Urinary bladder (tissue), 4 donors: ENCODE measurements at places on chromosomes 2 and 18.
A peak's percentile ranks its signal among the peaks of the same experiment; 100 is the strongest.

DNA sequence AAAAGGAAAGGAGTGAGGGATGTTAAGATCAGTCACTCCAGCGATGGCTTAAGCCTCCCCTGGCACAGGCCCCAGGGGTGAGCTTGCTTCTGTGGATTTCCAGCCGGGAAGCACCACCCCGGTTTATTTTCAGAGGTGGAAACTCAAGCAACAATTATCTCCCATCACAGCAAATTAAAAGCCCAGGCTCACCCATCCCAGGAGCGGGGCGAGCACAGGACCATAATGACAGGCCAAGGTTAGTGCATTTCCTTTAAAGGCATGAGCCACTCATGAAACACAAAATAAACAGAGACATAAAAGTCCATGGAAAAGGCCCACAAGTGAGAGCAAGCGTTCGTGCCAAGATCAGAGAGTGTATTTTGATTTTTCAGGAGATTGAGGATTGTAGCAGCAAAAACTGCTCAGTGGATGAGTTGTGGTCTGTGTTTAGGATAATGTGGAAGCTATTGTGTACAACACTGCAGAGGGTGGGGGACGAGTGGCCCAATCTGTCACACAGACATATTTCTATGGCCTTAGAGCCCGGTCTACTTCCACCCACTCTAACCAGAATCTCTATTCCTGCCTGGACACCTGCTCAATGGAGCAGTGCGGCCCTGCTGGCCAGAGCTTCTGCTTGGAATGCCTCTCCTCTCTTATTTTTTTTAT lies 111.4 kb upstream of the CDC42EP3 start:
- no peak for DNase-seq

DNA sequence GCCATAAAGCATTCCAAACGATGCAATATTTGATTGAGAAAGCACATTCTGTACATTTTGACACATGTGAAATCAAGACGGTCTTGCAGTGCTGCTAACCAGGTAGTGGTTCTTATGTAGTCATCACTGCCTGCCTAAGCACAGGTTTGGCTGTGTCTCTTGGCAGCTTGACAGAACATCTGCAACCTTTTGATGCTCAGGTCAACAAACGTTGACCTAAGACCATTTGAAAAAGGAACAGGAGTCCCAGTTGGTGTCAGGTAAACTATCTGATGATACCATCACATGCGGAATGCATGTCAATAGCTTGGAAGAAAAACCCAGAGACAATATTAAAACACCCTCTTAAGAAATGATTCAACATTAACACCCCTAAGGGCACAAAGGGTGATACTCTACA lies 80.7 kb downstream of the L3MBTL4 start:
- DNase-seq = no peak

GRCh38 chr2:10204326-10205161 lies 82.0 kb downstream of the RRM2 start:
- no peak for DNase-seq

- no peak for DNase-seq
Measured at GRCh38 chr2:26989156-26989555, 18.7 kb downstream of the MAPRE3 start.

GRCh38 chr2:241191081-241191480 lies 2.6 kb downstream of the ANO7 start:
- DNase-seq = no peak

DNA sequence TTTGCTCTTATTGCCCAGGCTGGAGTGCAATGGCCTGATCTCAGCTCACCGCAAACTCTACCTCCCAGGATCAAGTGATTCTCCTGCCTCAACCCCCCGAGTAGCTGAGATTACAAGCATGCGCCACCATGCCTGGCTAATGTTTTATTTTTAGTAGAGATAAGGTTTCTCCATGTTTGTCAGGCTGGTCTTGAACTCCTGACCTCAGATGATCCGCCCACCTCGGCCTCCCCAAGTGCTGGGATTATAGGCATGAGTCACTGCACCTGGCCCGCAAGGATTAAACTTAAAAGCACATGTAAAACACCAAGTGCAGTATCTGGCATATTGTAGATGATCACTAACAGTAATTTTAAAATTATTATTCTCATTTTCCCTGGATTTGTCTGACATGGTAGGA lies 72.9 kb downstream of the C1QL2 start:
- no peak for DNase-seq

DNA sequence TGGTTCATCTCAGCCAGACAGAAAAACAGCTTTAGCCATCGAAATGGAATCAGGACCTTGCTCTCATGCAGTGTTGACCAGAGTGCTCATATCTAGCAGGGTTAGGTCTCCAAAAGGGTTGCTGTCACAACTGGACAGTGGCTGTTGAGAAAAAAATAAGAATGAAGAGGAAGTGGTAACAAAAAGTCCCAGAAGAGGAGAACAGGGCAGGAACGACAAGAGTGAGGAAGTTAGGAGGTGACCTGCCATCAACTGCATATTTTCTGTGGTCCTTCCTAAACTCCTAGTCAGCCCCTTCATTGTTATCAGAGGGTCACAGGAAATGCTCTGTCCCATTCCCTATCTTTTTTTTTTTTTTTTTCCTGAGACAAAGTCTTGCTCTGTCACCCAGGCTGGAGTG lies 188.1 kb upstream of the LINC00305 start:
- DNase-seq = no peak

DNA sequence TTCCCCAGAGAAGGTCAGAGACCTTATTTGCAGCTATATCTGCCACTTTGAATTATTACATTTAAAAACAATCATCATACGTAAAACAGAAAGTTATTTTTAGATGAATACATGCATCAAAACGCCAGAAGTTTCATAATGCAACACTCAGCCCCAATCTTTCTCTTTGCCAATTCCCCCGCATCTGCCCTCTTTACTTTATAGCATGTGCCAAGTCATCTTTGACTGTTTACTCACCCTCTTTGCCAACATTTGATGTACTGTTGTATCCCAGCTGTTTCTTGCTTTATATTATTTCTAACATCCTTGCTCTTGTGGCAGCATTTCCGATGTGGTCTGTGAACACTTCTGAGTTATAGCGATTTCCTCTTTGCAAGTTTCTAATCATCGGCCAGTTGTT lies 86.2 kb downstream of the CRIM1 start:
- no peak for DNase-seq

DNA sequence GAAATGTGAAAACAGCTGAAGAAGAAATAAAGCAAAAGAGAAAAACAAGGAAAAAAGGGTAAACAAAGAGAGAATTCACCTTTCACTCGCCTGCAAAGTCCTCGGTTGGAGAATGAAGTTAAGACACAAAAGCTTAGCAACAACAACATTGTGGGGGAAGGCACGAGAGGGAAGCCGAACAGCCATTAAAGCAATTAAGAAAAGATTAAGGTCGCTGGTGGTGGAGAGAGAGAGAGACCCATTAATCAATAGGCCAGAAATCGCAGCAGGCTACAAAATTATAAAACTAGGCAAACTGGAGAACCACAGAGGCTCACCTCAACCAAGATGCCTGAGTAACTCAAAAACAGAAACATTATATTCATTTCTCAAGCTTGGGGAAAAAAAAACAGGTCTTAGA lies 120.0 kb upstream of the SIX3 start:
- DNase-seq = no peak

GRCh38 chr2:168002021-168002553 lies 245.3 kb downstream of the STK39 start:
- no peak for DNase-seq

DNA sequence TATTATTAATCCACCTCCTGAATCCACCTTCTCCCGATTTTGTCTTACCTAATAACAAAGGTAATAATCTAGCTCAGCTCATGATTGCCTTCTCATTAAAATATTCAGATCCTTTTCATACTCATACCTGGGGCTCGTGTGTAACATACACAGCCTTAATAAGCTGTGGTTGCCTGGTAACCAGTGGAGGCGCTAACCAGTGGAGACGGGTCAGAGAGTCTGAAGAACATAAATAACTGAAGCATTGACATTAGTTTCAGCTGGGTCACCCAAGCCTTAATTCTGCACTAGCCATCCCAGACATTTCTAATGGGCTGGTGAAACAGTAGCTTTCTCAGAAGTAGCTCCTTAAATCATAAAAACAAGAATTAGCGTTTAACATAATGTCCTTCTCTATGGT lies 14.8 kb upstream of the DTNA start:
- DNase-seq = no peak

GRCh38 chr2:65432227-65433190 lies at the start of gene SPRED2:
Gene SPRED2, minus strand, starts transcription at chr2:65432599. Its CDS starts 612 bp downstream, at chr2:65431987.
- DNase-seq = peak; percentile 94

- DNase-seq = no peak
Measured at GRCh38 chr2:45334205-45334604, 276.9 kb downstream of the SRBD1 start.

DNA sequence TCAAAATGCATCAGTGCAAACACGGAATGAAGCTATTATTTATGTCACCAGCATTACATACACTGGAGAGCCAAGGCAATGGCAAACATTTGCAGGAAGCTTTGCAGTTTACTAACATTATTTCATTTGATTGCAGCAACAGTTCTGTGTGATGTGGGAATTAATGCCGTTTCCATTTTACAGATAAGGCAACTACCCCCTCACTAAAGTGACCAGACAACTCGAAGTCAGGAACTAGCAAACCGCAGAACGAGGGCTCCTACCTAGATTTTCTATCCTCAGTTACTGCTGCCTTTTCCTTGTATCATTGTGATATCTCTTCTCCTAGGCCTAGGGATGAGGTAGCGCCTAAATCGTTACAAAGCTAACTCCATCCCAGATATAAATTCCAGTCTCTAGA lies 85.5 kb downstream of the COLEC12 start:
- DNase-seq = no peak

- DNase-seq = no peak
Measured at GRCh38 chr2:9473308-9473984, 905 bp upstream of the IAH1 start.

DNA sequence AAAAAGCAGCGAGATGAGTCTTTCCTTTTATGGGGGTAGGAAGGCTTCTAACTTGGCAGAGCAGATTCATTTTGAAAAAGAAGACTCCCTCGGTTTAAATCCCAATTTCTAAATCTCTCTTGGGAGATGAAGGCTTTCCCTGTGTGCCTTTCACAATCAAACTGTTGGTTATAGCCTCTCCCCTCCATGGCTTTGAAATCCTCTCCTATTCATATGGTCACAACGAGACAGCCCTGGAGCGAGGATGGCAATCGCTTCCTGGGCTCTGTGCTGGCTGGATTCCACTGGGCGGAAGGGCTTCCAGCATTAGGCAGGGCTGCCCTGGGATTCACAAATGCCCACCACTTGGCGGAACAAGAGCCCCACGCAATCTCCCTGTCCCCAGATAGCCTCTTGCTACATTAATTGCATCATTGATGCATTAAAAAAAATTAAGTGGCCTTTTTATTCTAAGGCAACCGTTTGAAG lies 1.6 kb downstream of the CAVIN2 start:
- no peak for DNase-seq

DNA sequence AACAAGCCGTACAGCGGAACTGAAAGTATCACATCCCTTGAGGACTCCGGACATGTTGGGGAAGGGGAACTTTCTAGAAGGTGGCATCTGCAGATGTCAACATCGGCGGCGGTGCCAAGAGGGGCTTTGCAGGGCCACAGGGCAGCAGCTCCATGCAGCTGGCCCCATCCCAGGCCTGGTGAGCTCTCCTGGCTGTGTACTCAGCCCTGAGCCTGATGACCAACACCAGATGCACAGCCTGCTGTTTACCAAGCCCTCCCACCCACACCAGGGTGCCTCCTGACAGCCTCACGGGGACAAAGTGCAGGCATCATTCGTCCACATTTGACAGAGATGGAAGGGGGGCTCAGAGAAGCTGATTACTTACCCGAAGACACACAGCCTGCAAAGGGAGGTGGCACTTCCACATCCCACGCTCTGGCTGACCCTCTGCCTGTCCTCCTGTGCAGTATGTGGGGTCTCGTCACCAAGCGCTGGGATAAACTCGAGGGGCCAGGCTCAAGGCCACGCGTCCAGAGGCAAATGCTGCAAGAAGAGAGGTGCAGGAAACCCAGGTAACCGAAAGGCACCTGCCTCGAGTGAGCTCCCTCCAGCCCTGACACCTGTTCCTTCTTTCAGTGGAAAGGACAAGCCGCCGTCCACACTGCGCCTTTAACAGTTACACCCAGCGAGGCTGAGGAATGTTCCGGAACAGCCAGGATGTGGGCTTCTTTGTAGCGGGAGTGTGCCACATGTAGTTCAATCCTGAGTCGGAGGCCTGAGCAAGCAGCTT lies 69.0 kb upstream of the ASAP2 start:
- no peak for DNase-seq

DNA sequence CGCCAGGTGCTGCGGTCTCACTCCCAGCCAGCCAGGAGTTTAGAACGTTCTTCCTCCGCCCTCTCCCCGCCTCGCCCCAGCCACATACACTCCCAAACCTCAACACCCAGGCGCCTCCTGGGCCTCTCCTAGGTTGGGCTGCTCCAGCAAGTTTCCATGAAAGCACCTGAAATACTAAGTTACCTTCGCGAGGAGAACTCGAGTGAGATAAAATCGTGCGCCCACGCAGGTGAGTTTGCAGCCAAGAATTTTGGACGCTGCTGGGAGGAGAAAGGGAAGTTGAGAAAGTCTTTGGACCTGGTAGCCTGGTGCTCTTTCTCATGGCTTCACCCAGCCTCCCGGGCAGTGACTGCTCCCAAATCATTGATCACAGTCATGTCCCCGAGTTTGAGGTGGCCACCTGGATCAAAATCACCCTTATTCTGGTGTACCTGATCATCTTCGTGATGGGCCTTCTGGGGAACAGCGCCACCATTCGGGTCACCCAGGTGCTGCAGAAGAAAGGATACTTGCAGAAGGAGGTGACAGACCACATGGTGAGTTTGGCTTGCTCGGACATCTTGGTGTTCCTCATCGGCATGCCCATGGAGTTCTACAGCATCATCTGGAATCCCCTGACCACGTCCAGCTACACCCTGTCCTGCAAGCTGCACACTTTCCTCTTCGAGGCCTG lies at the start of gene GPR39:
GPR39 (plus strand) TSS at position 83 of the 673 bp plus-strand sequence.
- DNase-seq = no peak

DNA sequence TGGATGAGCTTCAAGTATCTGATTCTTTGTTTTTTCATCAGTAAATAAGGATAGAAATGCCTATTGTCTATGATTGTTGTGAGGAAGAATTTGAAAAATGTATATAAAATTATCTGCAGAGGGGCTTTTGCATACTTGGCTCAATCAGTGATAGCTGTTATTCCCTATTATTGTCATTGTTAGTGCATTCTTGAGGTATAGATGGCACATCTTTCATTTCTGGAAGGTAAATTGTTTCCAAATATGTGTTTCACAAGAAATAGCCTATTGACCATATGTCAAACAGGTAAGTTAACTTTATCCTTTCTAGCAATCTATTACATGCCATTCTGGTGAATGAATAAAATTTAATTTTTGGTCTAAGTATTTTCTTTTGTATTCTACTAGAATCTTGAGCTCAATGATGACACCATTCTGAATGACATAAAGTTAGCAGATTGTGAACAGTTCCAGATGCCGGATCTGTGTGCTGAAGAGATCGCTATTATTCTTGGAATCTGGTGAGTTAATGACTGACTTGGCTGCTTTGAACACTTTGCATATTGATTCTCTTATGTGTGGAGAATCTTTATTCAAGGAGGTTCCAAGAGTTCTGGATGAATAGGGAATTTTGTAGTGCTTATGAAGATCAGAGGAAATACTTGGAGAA lies 44.2 kb downstream of the TTC27 start:
- DNase-seq = no peak
